ENCODE measurements at places on chromosomes 11 and 22.
A peak's percentile ranks its signal among the peaks of the same experiment; 100 is the strongest.

GRCh38 chr11:92269021-92269420, 44.4 kb downstream of the FAT3 start:
- DNase-seq: no peak

GRCh38 chr11:33258631-33259205, 1.5 kb downstream of the HIPK3 start:
- no peak for DNase-seq

- DNase-seq: no peak
Observed at GRCh38 chr22:28521451-28521850, 158.2 kb downstream of the TTC28 start.

GRCh38 chr11:57214098-57214417, 23.0 kb downstream of the APLNR start:
- no peak for DNase-seq

- no peak for DNase-seq
Observed at GRCh38 chr11:75841739-75842138, 26.7 kb downstream of the UVRAG start.

GRCh38 chr22:44332946-44333345, 20.2 kb upstream of the SHISAL1 start:
- no peak for DNase-seq

- DNase-seq: peak; percentile 55
Observed at GRCh38 chr22:36384766-36385481, 2.8 kb downstream of the MYH9 start.

GRCh38 chr11:64185175-64185692, 737 bp upstream of the STIP1 start:
- DNase-seq: no peak

- DNase-seq: no peak
Observed at GRCh38 chr22:27686534-27686933, 115.0 kb downstream of the MN1 start.

DNA sequence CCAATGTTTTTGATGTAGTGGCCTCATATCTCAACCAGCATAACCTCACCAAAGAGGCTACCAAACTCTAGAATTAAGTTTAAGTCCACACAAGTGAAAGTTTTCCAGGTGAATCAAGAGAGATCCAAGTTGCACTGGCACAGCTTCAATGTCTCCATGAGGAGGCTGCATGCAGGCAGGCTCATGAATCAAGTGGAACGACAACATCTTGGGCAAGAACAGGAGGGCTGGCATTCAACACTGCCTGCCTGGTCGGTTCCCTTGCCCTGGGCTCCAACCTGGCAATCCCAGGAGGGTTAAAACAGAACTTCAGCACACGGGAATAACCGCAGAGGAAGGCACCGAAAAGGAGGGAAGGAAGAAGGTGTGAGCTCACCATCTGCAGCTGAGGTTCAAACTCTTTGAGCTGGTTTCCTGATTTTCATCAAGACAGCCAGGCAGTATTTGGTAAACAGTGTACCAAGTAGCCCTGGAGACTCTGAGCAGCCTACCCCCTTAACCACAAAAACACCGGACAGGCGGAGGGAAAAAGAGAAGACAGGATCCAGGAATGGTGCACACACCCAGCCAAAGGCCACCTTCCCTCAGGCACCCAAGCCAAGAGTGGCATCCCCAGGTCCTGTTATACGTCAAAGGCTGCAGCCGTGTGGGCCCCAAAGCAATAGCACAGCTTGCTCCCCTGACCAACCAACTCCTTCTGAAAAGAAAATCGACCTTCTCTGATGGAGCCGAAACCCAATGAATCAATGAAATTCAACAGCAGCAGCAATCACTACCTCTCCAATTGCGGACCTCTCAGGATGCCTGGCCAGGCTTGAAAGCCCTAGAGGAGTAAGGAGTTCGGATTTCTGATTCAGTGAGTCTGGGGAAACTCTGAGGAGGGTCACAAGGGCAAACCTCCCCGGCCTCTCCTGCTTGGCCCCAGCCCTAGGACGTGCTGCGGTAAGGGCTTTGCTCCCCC, 1.3 kb downstream of the PACSIN2 start:
- DNase-seq: no peak

GRCh38 chr11:6892400-6892799, at the start of gene OR2D2:
OR2D2 (minus strand) TSS chr11:6892500; CDS start chr11:6892500, 0 bp downstream.
- no peak for DNase-seq

DNA sequence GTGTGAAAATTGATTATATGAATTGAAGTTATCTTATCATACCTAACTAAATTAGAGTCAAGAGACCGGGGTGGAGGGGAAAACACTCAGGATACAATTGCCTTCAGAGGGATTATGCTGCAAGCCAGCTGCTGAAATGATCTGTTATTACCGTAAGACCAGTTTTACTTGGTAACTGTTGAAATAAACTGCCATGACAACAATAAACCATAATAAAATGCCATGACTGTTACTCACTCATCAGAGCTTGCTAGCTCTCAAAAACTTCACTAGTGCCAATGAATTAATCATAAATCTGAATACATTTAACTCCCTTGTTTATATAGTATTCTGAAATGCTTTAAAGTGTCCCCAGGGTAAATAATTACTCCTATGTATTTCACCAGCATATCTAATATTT, 68.2 kb downstream of the CASP12 start:
- DNase-seq: no peak

GRCh38 chr22:36417281-36417686, 29.5 kb upstream of the MYH9 start:
- no peak for DNase-seq

GRCh38 chr11:40403321-40403720, 1056.1 kb downstream of the LRRC4C start:
- no peak for DNase-seq

GRCh38 chr11:42772886-42773285, 538.9 kb upstream of the API5 start:
- DNase-seq: no peak

DNA sequence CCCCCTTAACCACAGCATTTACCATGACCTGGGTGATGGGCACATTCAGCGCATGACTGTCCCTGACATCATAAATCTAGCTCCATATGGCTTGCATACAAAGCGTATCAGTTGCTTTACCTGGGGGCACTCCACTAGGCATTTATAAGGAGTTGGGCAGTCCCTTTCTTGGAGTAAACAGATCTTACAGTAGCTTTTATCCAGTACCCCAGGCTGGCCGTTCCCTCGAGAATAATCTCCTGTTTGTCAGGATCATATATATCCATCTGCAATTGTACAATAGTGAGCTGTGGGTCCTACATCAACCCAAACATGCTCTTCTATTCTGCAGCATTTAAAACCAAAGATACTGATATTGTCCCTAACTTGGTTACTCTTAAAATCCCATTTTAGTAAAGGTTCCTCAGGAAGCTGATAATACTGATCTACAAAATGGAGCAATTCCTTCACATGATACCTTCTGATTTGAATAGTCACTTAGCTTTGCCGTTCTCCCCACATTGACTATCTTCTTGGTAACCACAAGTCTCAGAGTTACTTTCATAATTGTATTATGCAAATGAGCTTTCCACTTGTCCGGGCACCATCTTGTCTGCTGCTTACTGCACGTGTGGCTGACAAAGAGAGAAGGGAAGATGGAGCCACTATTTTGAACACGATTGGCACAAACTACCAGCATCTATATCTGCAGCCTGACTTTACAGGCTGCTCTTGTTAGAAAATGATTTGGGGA, 205.0 kb downstream of the CWF19L2 start:
- DNase-seq: no peak

DNA sequence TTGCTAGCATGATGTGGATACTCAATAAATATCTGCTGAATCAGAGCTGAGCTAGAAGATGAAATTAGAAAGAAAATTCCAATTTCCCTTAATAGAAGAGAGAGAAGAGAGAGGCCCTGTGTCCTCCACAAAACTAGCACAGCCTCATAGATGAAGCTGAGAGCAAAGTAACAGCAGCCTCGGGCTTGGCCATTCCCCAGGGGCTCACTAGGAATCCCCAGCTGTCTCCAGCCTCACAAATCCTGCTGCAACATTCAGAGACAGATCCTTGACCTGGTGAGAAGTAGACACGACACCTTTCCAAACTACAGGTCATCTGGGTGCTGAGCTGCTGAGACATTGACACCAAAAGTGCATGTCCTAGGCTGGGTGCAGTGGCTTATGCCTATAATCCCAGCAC, 26.1 kb upstream of the IRAG1 start:
- DNase-seq: no peak

GRCh38 chr11:76598426-76598839, 72.1 kb downstream of the LRRC32 start:
- DNase-seq: no peak

- no peak for DNase-seq
Observed at GRCh38 chr22:37618072-37618656, 9.5 kb downstream of the GGA1 start.

DNA sequence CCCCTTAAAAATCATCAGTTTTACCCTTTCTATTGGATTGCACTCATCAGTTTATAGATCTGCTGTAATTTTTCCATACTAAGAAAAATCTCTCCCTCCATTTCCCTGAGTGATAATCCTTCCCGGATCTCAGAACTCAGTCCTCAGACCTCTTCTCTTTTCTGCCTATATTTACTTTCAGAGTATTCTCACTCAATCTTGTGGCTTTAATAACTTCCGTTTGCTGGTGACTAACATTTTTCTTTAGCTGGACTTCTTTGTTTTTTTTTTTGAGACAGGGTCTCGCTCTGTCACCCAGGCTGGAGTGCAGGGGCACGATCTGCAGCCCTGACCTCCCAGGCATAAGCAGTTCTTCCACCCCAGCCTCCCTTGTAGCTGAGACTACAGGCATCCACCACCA, 10.4 kb downstream of the ATXN10 start:
- no peak for DNase-seq

- DNase-seq: no peak
Observed at GRCh38 chr11:116263019-116263418, 509.8 kb downstream of the BUD13 start.

DNA sequence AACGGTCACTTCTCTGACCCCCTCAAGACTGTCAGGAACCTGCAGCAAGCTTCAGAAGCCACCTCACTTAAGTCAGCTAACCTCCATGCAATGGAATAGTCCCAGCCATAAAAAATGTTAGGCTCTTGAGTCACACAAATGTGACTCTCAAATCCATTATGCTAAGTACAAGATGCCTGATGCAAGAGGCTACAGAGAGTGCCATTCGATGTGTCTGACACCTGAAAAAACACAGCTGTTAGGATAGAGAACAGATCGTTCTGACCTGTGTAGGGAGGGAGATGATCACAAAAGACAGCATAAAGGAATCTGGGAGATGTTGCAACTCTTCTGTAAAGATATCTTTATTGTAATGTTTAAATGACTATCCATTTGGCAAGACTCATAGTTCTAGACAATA, 712.4 kb downstream of the TBC1D22A start:
- no peak for DNase-seq

GRCh38 chr11:121543836-121544380, 91.1 kb upstream of the SORL1-AS1 start:
- no peak for DNase-seq

- DNase-seq: no peak
Observed at GRCh38 chr22:48558016-48558415, 1269.7 kb downstream of the BRD1 start.

DNA sequence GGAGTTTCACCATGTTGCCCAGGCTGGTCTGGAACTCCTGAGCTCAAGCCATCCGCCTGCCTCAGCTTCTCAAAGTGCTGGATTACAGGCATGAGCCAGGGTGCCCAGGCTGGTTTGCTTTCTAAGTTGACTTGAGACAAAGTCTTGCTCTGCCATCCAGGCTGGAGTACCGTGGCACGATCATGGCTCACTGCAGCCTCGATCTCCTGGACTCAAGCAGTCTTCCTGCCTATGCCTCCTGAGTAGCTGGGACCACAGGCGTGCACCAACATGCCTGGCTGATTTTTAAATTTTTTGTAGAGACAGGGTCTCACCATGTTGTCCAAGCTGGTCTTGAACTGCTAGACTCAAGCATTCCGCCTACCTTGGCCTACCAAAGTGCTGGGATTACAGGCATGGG, 31.0 kb downstream of the SNU13 start:
- no peak for DNase-seq

- DNase-seq: no peak
Observed at GRCh38 chr11:126466236-126467045, 111.0 kb downstream of the ST3GAL4 start.

- DNase-seq: no peak
Observed at GRCh38 chr11:25562417-25562816, 769.5 kb upstream of the ANO3 start.

GRCh38 chr22:28783786-28784671, 11.5 kb downstream of the CCDC117 start:
- DNase-seq: no peak

DNA sequence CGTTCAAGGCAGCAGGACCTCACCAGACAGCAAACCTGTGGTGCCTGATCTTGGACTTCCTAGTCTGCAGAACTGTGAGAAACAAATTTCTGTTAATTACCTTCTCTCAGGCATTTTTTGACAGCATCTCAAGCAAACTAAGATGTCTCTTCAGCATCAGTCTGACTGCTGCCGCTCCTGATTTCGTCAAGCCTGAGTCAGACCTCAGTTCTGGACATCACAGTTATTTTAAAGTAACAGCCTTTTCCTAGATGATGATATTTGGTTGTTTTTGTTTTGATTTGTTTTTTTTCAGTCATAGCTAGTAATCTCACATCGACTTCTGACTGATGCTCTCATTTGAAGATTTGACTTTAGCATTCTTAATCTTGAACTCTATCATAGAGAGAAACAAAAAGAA, 71.9 kb downstream of the BLID start:
- no peak for DNase-seq

DNA sequence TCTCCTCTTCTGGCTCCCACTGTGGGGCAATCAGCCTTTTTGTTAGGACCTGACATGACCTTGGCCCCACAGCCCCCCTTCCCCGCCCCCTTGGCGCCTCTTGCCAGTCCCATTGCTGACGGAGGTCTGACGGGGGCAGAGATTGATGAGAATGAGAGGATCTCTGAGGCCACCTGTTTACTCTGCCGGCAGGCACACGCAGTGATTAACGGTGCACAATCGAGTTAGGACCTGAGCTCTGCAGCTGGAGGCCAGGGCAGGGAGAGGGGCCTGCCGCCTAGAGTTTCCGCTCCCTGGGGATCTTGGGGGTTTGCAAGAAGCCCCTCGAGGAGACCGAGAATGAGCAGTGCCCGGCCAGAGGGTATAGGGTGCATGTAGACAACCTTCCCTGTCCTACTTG, 6.8 kb upstream of the CHRM1 start:
- no peak for DNase-seq

DNA sequence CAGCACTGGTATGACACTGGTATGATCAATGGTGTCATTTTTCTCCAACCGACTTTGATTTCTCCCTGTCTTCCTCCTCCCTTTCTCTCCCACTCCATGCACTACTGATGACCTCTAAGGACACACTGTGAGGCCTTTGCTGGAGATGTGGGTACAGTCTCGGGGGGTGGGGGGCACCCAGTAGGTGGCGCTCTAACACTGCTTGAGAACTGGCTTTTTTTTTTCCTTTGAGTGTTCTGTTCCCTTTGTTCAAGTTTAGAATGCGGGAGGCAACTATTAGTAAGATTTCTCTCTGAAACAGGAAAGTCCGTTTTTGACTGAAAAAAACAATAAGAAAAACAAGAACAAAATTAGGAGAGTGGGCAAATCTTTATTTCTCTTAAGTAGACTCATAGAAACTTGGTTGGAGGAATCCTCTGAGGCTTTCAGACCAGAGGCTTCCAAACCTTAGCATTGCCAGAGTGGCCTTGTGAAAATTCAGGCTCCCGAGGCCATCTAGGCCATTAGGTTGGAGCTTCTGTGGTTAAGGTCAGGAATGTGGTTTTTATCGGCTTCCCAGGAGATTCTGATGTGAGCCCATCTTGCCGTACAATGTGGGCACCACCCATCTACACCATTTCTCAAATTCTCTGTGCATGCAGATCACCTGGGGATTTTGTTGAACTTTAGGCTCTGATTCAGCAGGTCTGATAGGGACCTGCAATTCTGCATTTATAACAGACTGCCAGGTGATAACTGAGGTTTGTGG, 43.2 kb downstream of the PANX1 start:
- DNase-seq: no peak

GRCh38 chr11:68855205-68855981, 13.7 kb upstream of the CPT1A start:
- DNase-seq: peak; percentile 14

Measured in stimulated activated CD4-positive, alpha-beta T cell treated with anti-CD3 and anti-CD28 coated beads, Interleukin-4, amount 100 ng/mL, for 4 hours (primary cell).